ENCODE measurements at places on chromosomes 3 and 15. TPM values are rescaled to one million over a fixed set of nuclear protein-coding genes. Genes with fewer than 3 reads are reported as not detected.

Gene CAMKV
- not detected for total RNA-seq

Gene CFAP92
- total RNA-seq, result not detected

Gene SLCO2A1
- total RNA-seq, result not detected

Gene CLDN18
- under 0.01 TPM for total RNA-seq

Gene C2CD4B
- total RNA-seq, result not detected

Gene RPUSD3
- 39.3 TPM for total RNA-seq

Gene SETMAR
- total RNA-seq, result 10.1 TPM

Gene ERC2
- total RNA-seq, result 0.44 TPM

Gene SEMA5B
- total RNA-seq, result not detected

Gene GUCA1C
- total RNA-seq, result not detected

Gene ACP3
- 0.99 TPM for total RNA-seq

Gene STXBP5L
- total RNA-seq, result not detected

Gene FMN1
- total RNA-seq, result 23.3 TPM

Gene TRIM42
- not detected for total RNA-seq

Gene CCR3
- total RNA-seq, result 0.33 TPM

Gene MITF
- 30.1 TPM for total RNA-seq

Gene POC1A
- total RNA-seq, result 5.5 TPM

Gene GRK7
- under 0.01 TPM for total RNA-seq

Gene UNC13C
- not detected for total RNA-seq

Gene SLC27A2
- total RNA-seq, result not detected

Gene KAT2B
- total RNA-seq, result 19.3 TPM

Gene CACNA2D2
- total RNA-seq, result not detected

Gene ACOX2
- total RNA-seq, result 26.5 TPM

Gene IQCH
- total RNA-seq, result 8.7 TPM

Gene MUSTN1
- not detected for total RNA-seq

Gene DLEC1
- total RNA-seq, result under 0.01 TPM

All from smooth muscle cell of trachea (primary cell).